ENCODE measurements at places on chromosomes 4 and X.

GRCh38 chr4:40379248-40379647 is 44.1 kb downstream of the CHRNA9 start:
- no peak for DNase-seq

- DNase-seq = no peak
Observed at GRCh38 chr4:145281951-145282350, 101.6 kb upstream of the OTUD4 start.

DNA sequence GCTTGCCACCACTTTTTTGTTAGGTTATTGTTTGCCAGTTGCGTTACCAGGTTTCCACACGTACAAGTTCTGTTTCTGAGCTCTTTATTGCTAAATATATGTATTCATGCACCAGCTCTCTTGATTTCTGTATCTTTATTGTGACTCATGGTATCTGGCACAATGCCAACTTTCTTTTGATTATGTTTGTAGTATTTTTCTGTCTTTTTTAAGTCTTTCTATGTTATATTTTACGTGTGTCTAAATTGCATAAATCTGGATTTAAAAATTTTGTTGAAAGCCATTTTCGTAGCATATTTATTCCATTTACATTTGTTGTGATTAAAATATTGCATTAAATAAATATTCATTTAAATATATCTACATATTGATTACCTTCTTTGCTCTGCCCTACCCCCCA is 73.8 kb downstream of the KDM6A start:
- no peak for DNase-seq

GRCh38 chrX:77444075-77444474 is 3.1 kb upstream of the FGF16 start:
- DNase-seq = no peak

- DNase-seq = no peak
Observed at GRCh38 chr4:143402776-143403552, 66.3 kb downstream of the GAB1 start.

- DNase-seq = no peak
Observed at GRCh38 chr4:176927664-176928063, 134.9 kb upstream of the VEGFC start.

DNA sequence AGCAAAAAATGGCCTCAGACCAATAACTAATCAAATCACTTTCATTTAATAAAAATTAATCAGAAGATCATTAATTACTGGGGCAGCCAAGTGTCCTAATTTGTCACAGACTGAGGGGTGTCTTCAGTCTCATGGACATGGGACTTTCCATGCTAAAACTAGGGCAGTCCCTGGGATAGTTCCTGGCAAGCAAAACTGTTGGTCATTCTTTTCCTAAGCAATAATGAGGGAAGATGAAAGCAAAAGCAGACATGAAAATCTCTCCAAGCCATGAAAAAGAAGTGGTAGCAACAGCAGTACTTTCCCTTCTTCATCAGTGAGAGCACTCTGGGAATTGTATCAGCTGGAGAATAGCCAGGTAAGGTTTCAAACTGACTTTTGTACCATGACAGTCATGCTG is 3.7 kb upstream of the ANTXR2 start:
- DNase-seq = no peak

- peak; percentile 67 for DNase-seq
Observed at GRCh38 chrX:150513544-150513943, 54.9 kb upstream of the MTM1 start.

DNA sequence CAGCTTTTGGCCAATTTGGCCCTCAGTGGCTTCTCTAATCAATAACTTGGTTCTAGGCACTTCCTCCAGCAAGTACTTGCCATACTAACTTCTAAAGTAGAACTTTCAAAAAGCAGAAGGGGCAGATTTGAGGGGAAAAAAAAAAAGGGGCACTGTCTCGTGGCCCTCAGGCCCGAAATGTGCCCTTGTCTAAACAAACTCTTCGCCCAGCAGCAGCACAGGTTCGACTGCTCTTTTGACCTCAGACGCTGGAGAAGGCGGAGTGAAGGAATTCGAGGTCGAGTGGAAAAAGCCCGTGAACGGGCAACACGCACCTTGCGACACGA is 775 bp downstream of the GRPEL1 start:
- DNase-seq = no peak

DNA sequence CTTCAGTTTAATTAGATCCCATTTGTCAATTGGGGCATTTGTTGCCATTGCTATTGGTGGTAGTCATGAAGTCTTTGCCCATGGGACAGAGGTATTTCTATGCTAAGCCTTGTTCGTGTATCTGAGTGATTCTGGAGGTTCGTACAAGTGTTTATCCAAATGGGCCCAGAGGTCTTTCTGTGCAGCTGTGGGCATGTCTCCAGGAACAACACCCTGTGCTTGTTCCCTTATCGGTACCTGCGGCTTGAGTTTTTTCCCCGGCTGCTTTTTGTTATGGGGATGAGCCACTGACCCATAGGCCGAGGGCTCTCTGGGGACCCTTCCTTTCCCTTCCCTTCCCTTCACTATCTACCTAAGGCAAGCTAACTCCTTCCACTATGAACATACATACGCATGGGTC is 81.4 kb upstream of the WDR1 start:
- no peak for DNase-seq

DNA sequence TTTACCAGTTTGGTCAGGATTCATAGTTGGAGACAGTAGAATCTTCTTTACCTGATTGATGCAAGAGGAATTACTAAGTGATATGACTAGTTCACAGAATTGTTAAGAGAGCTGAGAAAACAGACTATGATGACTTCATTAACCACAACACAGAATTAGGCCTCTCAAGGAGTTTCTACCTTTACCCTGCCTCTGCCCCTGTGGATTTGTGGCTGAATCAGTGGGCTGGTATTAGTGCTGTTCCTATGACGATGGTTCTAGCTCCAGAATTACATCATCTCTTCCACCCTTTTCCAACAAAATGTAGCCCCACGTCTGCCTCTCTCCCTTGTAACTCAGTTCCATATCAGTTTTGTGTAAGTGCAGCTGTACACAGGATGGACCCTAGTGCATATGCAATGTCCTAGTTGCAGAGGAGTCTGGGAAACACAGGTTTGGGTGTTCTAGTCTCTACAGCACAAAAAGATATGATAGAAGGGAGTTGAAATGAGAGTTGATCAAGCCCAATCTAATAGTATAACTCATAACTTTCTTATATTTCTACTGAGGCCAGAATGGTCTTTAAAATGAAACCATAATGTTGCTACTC is 99.3 kb downstream of the ANXA5 start:
- no peak for DNase-seq

DNA sequence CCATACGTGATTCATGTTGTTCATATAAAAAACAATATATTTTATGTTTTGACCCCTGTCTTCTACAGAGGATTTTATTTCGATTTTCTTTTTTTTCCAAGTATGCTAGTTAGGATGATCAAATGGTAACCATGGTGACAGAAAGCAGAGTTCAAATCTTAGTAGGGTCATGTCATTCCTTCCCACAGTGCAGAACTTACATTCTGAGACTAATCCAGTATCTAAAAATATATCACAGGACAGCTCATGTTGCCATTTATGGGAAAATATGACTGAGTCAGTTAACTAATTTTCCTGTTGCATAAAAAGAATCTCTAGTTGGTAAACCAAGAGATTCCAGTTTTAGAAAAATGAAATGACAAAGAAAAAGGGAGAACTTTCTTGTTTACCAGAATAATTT is 209.5 kb downstream of the PARM1 start:
- no peak for DNase-seq

DNA sequence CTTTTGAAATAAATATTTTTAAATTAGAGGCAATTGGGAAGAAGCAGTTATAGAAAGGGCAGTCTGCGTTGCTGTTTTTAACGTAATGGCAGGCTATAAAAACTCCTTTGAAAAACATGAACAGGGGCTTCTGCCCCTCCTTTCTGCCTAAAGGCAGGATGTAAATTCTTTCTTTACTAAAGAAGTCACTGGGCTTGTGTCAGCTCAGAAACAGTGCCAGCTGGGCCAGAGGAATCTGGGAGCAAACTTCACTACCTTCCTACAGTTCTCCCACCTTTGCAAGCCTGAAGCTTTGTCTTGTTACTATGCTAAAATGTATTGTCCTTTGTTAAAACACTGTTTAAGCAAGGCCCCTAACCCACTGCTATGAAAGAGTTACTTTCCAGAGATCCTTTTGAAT is 1664.8 kb downstream of the RPA4 start:
- no peak for DNase-seq

DNA sequence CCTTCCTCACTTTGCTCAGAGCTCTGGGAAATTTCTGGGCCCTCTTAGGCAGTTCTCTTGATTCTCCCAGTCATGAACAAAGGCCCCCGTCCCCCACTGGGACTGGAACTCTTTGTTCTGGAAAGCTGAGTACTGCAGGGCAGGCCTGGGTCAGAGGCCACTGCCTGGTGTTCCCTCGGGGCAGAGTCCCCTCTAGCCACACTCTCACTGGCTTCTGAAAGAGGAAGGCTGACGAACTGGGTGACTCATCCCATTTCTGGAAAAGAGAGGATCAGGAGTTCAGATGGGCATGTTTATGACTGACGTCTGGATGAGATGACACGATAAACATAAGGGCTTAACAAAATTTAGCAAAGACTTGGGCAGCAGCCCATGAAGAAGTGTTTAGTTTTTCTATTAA is 47.7 kb downstream of the DDX3X start:
- DNase-seq = no peak

- no peak for DNase-seq
Observed at GRCh38 chr4:22672944-22673343, 19.8 kb upstream of the GBA3 start.

GRCh38 chr4:15535599-15535998 is 65.9 kb downstream of the CC2D2A start:
- no peak for DNase-seq

DNA sequence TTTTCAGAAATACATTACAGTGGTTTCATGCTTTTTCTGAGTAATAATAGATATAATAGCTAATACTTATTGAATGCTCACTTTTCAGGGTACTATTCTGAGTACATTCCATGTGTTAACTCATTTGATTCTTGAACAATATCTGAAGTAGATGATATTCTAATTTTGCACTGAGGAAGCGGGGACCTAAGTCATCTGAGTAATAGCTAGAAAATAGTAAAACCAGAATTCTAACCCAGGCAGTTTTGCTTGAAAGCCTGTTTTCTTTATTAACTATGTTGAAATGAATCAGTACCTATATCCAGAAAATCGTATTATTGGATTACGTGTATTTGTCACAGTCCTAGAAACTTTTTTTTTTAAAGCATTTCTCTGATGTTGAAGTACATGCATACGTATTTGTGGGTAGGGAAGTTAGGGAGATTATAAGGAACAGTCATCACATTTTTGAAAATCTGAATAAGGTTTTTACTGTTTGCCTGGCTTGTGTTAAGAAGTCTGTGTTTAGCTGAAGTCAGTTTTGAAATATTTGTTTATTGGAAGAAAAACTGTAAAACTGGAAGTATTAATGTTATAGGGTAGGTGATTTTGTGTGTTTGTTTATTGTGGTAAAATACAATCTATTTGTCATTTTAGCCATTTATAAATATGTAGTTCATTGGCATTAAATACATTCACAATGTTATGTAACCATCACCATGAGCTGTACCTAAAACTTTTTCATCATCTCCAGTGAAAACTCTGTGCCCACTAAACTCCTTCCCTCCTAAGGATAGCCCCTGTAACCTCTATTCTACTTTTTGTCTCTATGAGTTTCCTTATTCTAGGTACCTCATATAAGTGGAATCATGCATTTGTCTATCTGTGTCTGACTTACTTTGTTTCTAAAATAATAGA is 55.3 kb downstream of the FIP1L1 start:
- no peak for DNase-seq

DNA sequence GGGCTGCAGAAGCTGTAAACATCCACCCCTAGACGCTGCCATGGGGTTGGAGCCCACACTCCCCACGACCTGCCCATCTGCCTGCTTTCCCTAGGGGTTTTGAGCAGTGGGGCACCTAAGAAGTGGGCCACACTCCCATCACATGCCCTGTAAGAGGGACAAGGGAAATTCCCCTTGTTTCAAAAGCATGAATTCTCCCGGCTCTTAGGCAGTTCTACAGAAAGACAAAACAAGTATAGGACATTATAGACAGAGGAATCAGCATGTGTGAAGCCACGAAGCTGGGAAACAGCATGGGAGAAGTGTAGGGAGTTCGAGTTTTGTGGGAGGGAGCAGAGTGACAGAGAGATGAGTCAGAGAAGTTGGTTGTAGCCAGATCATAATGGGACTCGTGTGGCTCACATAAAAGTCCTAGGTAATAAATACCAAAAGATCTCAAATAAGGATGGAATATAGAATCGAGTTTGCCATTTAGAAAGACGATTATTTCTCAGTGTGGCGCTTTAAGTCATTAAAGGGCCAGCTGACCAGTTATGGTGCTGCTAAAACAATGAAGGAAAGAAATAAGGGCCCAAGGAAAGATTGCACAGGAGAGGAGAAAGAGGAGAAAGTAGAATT is 23.9 kb downstream of the APOO start:
- no peak for DNase-seq

- DNase-seq = no peak
Observed at GRCh38 chr4:130424211-130424610, 1328.3 kb downstream of the C4orf33 start.

DNA sequence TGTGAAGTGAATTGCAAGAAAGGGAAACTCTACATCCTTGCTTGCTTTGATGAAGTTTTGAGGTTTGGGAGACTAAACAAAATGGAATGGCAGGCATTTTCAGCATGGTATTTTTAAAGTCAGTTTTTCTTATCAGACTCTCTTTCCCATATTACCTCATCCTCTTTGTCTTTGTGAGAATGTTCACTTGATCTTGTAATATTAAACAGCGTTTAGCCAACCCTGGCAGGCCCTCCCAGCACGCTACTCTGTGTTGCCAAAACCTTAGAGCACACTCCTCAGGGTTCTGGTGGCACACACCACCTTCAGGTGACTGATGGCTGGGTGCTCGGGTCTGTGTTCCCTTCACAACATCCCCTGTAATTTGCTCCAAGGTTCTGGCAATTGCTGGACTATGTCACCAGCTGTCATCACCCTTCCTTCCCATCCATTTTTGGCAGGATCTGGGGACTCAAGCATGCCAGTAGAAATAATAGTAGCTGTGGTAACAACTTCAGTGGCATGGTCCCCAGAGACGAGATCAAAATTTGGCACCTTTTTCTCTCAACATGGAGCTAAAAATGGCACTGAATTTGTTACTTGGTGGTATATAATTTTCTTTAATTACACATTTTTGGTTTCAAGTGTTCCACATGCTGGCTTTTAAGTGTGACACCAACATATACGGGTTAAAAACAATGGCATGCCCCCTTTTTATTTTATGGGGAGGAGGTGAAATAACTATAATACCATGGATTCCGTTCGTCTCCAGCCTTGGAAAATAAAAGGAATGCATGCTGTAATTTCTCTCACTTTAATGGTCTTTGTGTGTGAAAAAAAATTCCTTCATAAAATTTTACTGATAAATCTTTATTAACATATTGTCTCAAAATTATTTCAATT is 273.1 kb downstream of the DCTD start:
- no peak for DNase-seq
